ENCODE measurements at places on chromosomes 13 and 19.

DNA sequence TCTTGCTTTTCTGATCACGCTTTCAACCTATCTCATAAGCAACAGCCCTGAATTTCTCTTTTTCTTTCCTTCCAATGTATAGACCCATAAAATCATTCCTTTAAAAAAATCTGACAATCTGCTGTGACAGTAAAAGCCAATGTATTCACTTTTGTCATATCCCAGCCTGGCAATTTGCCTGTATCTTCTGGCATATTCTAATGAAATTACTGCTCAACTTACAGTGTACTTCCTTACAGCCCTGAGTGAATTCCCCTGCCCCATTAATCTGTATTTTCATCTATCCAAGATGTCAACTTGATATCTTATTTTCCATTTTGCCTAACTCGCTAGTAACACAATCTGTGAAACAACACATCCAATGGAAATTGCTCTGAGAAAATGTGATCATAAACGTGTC, 18.0 kb upstream of the SERP2 start:
- no peak for DNase-seq
- H3K36me3 ChIP-seq = no peaks in the 10 kb centered on the region
- H3K4me3 ChIP-seq = no peak overlapping the region
- H3K27ac ChIP-seq = no peak overlapping the region
- peaks cover 9% of the 10 kb centered on the region for H3K4me1 ChIP-seq

- no peaks in the 10 kb centered on the region for H3K36me3 ChIP-seq
- H3K4me1 ChIP-seq = no peaks in the 10 kb centered on the region
- H3K4me3 ChIP-seq = no peak overlapping the region
- no peaks in the 10 kb centered on the region for H3K27me3 ChIP-seq
Observed at GRCh38 chr13:31756346-31756745, 17.0 kb downstream of the RXFP2 start.

GRCh38 chr13:95300625-95301182, 547 bp downstream of the ABCC4 start:
- peak overlapping the region; percentile 88 for H3K4me3 ChIP-seq
- H3K27ac ChIP-seq = peak overlapping the region; percentile 76
- peaks cover 11% of the 10 kb centered on the region for H3K36me3 ChIP-seq
- DNase-seq = peak; percentile 24
- peaks cover 29% of the 10 kb centered on the region for H3K4me1 ChIP-seq

GRCh38 chr13:22111961-22112360, 441.1 kb downstream of the FGF9 start:
- no peak overlapping the region for H3K27ac ChIP-seq
- H3K4me3 ChIP-seq = no peak overlapping the region
- no peak for DNase-seq
- no peaks in the 10 kb centered on the region for H3K27me3 ChIP-seq
- peaks cover 69% of the 10 kb centered on the region for H3K4me1 ChIP-seq

GRCh38 chr13:35763782-35764123, 287.3 kb upstream of the MAB21L1 start:
- DNase-seq = no peak
- H3K27me3 ChIP-seq = no peaks in the 10 kb centered on the region
- no peaks in the 10 kb centered on the region for H3K4me1 ChIP-seq
- no peaks in the 10 kb centered on the region for H3K36me3 ChIP-seq

DNA sequence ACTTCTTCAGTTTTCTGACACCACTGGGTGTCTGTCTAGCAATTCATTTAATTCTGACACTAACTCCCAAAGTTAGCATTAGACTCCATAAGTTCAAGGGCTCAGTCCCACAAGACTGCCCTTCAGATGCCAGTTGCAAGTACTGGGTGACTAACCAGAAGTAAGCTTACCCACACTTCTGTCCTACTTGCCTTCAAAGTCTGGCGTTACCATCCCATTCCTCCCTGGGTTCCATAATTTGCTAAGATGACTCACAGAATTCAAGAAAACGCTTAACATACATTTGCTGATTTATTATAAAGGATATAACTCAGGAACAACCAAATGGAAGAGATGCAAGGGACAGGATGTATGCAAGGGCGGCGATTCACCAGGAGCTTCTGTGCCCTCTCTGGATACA, 45.5 kb upstream of the NPAS1 start:
- H3K4me3 ChIP-seq = no peak overlapping the region
- no peaks in the 10 kb centered on the region for H3K27me3 ChIP-seq
- peaks cover 13% of the 10 kb centered on the region for H3K36me3 ChIP-seq
- peaks cover 5% of the 10 kb centered on the region for H3K4me1 ChIP-seq
- DNase-seq = no peak

GRCh38 chr13:34808649-34809048, 133.4 kb upstream of the NBEA start:
- no peak for DNase-seq
- H3K4me1 ChIP-seq = no peaks in the 10 kb centered on the region
- no peaks in the 10 kb centered on the region for H3K27me3 ChIP-seq
- H3K4me3 ChIP-seq = no peak overlapping the region

DNA sequence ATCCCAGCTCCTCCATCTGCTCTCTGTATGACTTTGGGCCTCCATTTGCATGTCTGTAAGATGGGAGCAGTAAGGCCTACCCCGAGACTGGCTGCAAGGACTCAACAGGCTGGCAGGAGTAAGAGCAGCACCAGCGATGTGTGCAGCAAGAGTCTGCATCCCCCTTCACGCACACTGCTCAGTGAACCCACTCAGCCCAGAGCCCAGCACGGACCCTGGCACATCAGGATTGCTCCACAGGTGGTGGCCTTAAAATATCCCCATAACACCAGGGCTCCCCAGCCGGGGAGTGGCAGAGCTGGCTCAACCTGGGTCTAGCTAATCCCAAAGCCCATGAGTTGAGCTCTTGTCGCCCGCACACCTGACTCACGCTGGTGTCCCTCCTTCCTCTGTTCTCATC, 23.4 kb downstream of the VRK3 start:
- H3K36me3 ChIP-seq = peaks cover 72% of the 10 kb centered on the region
- no peak overlapping the region for H3K4me3 ChIP-seq
- no peaks in the 10 kb centered on the region for H3K27me3 ChIP-seq
- no peak for DNase-seq

- no peak overlapping the region for H3K4me3 ChIP-seq
- peaks cover under 1% of the 10 kb centered on the region for H3K36me3 ChIP-seq
- peaks cover 27% of the 10 kb centered on the region for H3K27me3 ChIP-seq
- no peak overlapping the region for H3K27ac ChIP-seq
Observed at GRCh38 chr19:50663482-50663790, 14.2 kb downstream of the C19orf81 start.

DNA sequence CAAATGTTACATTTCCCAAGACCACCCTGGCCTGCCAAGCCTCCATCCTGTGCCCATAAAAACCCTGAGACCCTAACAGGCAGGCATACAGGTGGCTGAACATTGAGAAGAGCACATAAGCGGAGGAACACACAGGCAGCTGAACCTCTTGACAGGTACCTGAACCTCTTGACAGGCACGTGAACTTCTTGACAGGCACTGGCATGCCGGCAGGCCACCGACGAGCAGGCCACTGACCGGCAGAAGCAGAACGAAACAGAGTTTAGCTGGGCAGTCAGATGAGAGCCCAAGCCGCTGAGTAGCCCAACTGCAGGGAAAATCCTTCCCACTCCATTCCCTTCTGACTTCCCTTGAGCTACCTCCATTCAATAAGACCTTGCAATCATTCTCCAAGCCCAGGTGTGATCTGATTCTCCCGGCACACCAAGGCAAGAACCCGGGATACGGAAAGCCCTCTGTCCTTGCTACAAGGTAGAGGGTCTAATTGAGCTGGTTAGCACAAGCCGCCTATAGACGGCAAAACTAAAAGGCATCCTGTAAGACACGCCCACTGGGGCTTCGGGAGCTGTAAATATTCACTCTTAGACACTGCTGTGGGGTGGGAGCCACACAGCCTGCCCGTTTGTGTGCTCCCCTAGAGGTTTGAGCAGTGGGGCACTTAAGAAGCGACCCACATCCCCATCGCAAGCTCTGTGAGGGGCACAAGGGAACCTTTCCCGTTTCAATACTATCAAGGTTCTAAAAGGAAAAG, 2613.9 kb upstream of the PCDH20 start:
- no peak overlapping the region for H3K4me3 ChIP-seq
- no peak for DNase-seq
- no peak overlapping the region for H3K27ac ChIP-seq
- H3K27me3 ChIP-seq = no peaks in the 10 kb centered on the region
- no peaks in the 10 kb centered on the region for H3K36me3 ChIP-seq

- H3K4me1 ChIP-seq = peaks cover 20% of the 10 kb centered on the region
- DNase-seq = no peak
- peaks cover 10% of the 10 kb centered on the region for H3K27me3 ChIP-seq
- H3K36me3 ChIP-seq = peaks cover 3% of the 10 kb centered on the region
- no peak overlapping the region for H3K4me3 ChIP-seq
Observed at GRCh38 chr19:49020931-49021895, 2.9 kb downstream of the CGB3 start.

Data from activated T-helper 2 cell treated with anti-CD3 and anti-CD28 coated beads, Interferon-gamma antibody, Interleukin-2, Interleukin-4, amounts not matched to agents 10 μg/mL and 5 μg/mL and 100 μg/mL, durations not matched to agents 14 hours and 24 hours and 36 hours (primary cell).